ENCODE measurements at places on chromosomes 13 and 19.

DNA sequence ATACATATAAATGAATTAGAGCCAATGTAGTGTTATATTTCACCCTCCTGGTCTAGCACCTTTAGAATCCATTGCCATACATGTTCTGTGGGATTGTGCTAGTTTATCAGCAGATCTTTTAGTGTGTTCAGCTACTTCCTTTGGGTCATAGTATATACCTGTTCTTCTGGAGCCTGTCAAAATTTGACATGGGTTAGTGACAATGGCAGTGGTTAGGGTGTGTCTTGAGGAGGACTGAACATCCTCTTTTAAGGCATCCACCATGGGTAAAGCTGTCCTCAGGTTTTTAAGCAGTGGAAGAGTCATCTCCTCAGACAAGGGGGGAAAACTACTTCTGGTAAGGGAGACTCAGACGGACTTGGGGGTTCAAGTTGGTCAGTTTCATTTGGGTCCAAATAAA, 29.4 kb downstream of the DNAJC3 start:
- no peak overlapping the region for H3K27ac ChIP-seq
- H3K36me3 ChIP-seq, result peaks cover 4% of the 10 kb centered on the region
- DNase-seq, result no peak
- no peaks in the 10 kb centered on the region for H3K27me3 ChIP-seq

GRCh38 chr19:32171719-32172151, 173.7 kb upstream of the ZNF507 start:
- no peaks in the 10 kb centered on the region for H3K27me3 ChIP-seq
- no peak for DNase-seq
- no peaks in the 10 kb centered on the region for H3K4me1 ChIP-seq
- no peaks in the 10 kb centered on the region for H3K36me3 ChIP-seq

GRCh38 chr13:39760521-39760920, 105.1 kb downstream of the COG6 start:
- no peaks in the 10 kb centered on the region for H3K4me1 ChIP-seq
- no peak for DNase-seq
- no peaks in the 10 kb centered on the region for H3K27me3 ChIP-seq
- no peak overlapping the region for H3K27ac ChIP-seq
- no peaks in the 10 kb centered on the region for H3K36me3 ChIP-seq

DNA sequence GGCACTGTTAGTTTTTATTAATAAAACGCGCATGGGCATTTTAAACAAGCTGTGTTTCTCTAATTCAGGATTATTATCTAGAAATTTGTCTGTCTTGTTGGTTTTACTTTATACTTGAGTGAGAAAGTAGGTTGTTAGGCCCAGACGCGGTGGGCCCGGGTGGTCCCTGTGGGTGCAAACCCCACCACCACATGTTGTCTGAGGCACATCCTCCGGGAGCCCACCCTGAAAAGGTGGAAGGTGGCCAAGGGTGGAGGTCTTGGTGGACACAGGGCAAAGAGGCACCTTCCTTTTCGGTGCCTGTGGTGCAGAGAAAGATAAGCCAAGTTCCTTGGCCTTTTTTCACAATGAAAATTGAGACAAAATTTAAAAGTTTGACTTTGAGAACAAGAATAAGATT, 16.6 kb downstream of the ATP4B start:
- no peak for DNase-seq
- H3K27me3 ChIP-seq, result no peaks in the 10 kb centered on the region
- H3K4me3 ChIP-seq, result no peak overlapping the region
- H3K36me3 ChIP-seq, result peaks cover 27% of the 10 kb centered on the region
- H3K27ac ChIP-seq, result no peak overlapping the region

DNA sequence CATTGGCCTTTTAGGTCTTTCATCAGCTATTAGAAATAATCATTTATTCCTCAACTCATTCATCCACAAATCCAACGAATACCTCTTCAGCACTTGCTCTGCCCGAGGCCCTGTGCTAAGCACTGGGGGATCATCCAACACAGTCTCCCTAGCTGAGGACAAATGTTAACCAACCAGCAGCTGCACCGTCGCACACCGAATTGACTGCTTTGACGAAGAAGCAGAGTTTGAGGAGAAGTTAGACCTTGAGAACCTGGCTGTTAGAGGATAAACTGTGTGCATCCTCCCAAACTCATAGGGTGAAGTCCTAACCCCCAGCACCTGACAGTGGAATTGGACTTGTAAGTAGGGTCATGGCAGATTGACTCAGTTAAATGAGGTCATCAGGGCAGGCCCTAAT, 170.9 kb downstream of the USP12 start:
- no peaks in the 10 kb centered on the region for H3K36me3 ChIP-seq
- H3K4me1 ChIP-seq, result no peaks in the 10 kb centered on the region
- no peak overlapping the region for H3K27ac ChIP-seq
- no peak for DNase-seq

GRCh38 chr13:80931766-80932165, 590.8 kb upstream of the SPRY2 start:
- no peak overlapping the region for H3K4me3 ChIP-seq
- H3K4me1 ChIP-seq, result no peaks in the 10 kb centered on the region
- no peak overlapping the region for H3K27ac ChIP-seq
- DNase-seq, result no peak
- no peaks in the 10 kb centered on the region for H3K36me3 ChIP-seq

Data from effector memory CD4-positive, alpha-beta T cell (primary cell).